ENCODE measurements at places on chromosomes 6 and 20.
A peak's percentile ranks its signal among the peaks of the same experiment; 100 is the strongest.

- no peak for DNase-seq
Observed at GRCh38 chr6:150129616-150130505, 13.0 kb upstream of the PPP1R14C start.

DNA sequence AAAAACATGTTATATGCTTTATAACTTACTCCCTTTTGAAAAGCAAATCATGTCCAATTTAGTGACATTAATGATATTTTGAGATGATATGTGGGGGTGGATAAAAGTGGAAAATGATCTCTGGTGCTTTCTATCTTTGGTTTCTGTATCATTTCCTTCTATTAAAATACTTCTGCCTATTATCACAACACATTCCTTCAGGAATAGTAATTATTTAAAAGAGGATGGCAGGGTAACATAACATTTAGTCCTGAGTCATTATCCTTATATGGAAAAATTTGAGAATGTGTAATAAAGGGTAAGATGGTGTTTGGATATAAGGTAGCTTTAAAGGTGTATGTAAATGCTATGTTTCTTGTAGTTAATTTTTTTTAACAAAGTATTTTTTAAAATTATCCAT, 657.7 kb downstream of the PHF3 start:
- no peak for DNase-seq

DNA sequence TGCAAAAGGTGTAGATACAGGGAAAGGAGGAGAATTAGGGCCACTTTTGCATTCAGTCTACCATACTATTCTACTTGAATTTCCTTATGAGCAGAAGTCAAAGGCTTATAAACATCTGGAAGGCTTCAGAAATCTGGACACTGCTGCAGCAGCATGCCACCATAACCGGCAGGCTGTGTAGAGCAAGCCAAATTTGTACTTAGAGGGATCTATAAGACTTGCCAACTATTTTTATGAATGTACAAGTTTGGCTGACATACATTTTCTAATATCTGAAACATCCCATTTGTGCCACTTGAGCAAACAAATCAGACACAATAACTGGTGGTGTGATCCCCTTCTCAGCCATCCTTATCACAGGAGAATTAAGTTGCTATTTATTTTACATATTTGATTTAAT, 14.0 kb upstream of the PLCB1 start:
- DNase-seq = no peak

DNA sequence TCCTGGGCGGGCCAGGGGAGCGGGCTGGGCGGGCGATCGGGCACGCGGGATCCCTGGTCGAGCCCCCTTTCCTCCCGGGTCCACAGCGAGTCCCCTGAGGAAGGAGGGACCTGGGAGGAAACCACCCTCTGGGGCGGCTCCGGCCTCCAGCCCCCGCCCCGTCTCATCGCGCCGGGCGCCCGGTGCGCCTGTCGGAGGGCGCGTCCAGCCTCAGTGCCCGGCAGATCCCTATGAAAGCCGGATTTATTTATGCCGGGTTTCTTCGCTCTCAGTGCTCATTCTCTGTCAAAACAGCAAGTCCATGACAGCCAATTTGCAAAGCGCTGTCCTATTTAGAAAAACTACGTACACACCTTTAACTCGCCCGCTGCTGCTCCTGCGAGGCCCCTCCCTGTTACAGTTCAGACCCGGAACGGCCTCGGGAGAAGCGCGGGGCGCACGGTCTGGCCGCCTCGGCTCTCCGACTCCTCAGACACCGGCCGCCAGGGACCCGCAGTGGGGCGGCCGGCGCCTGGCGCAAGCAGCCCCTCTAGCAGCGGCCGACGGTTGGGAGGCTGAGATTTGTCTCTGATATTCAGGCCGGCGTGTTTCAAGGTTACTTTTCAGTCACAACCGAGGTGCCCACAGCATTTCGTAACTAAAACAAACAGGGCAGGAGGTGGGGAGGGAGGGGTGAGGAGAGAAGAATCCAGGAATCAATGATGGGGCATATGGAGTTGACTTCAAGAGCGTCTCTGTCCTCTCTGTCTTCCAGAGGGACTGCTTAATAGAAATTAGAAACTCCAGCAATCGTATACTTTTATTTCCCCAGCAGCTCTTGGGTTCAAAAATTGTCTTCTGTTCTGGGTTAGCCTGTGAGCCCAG, 782 bp upstream of the FOXA2 start:
- no peak for DNase-seq

DNA sequence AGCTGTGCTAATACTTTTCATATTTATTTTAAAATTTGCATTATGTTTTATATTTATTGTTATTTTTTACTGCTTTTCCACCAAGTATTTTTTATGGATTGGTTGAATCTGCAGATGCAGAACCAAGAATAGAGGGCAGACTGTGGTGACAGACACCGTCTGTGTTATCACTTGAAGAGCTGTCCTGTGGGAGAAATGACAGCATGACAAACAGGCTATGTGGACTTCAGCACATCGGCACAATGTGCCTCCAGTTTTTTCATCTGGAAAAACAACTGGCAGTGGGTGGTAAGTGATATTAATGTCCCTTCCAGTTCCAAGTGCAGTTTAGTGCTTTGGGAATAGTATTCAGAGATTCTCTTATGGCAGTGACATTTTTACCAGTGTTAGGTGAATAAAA, 492.9 kb downstream of the PRKN start:
- DNase-seq = no peak

DNA sequence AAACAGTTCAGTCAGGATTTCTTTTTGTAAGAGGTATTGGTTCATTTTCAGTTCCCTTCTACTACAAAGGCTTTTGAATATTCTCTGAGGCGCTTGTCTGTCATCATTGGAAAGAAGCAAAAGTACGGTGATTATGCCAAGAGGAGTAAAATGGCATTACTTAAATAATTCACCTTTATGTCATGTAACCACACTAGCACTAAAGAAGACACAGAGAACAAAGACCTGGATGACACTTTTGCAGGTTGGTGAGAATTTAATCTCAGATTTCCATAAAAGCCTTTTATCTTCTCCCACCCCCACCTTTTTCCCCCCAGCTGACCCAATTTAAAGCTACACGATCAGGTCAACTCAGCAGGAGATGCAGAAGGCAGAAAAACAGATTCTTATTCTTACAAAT, 451.8 kb downstream of the HACE1 start:
- DNase-seq = no peak

DNA sequence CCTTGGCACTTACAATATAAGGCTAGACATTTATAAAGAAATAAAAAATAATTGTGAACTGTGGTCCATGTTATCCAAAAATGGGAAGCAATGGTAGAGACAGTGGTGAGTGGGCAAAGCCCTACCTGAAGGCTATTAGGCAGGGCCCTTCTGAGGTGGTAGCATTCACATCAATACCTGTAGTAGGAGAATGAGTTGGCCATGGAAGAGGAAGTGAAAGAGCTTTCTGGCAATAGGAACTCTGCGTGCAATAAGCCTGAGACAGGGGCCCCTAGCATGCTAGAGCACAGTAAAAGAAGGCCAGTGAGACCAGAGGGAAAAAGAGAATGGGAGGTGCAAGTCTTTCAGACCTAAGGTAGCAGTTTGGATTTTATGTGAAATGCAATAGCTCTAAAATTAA, 754.5 kb downstream of the PTPRT start:
- DNase-seq = no peak

- DNase-seq = no peak
Observed at GRCh38 chr20:9551808-9552550, 37.6 kb downstream of the LAMP5 start.

DNA sequence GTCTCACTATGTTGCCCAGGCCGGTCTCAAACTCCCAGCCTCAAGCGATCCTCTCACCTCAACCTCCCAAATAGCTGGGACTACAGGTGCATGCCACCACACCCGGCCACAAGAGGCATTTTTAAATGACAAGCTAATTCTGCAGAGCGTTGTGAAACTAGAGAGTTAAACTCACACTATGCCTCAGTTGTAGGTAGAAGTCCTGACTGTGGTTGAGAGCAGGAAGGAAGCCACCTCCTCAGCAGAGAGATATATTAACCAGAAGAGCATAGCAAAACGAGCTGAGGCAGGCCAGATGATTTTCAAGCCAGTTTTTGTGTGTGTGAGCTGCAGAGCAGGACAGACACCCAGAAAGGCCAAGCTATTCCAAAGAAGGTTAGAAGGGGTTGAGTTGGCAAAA, 150.3 kb downstream of the MBOAT1 start:
- no peak for DNase-seq

DNA sequence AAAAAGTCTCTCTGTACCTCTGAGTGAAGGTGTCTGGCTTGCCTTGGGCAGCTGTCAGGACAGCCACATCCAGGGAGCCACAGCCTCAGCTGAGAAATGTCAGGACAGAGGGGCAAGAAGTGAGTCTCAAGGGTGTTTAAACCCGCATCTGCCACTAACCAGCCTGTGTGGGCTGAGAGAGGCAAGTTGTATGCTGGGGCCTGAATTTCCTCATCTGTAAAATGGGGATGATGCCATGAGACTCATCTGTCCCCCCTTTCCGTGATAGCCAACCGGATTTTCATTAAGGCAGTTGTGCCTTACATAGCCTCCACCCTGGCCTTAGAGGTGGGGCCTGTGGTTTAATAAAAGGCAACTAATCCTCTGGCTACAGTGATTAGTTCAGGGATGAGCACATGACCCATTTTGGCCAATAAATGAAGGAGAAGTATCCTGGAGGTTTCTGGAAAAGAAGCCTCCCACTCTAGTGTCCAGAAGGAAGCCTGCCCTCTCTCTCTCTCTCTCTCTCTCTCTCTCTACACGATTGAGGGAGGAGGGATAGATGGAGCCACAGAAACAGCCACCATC, 79.3 kb downstream of the BMP7 start:
- no peak for DNase-seq

- no peak for DNase-seq
Observed at GRCh38 chr6:37528541-37528940, 28.8 kb upstream of the CCDC167 start.

DNA sequence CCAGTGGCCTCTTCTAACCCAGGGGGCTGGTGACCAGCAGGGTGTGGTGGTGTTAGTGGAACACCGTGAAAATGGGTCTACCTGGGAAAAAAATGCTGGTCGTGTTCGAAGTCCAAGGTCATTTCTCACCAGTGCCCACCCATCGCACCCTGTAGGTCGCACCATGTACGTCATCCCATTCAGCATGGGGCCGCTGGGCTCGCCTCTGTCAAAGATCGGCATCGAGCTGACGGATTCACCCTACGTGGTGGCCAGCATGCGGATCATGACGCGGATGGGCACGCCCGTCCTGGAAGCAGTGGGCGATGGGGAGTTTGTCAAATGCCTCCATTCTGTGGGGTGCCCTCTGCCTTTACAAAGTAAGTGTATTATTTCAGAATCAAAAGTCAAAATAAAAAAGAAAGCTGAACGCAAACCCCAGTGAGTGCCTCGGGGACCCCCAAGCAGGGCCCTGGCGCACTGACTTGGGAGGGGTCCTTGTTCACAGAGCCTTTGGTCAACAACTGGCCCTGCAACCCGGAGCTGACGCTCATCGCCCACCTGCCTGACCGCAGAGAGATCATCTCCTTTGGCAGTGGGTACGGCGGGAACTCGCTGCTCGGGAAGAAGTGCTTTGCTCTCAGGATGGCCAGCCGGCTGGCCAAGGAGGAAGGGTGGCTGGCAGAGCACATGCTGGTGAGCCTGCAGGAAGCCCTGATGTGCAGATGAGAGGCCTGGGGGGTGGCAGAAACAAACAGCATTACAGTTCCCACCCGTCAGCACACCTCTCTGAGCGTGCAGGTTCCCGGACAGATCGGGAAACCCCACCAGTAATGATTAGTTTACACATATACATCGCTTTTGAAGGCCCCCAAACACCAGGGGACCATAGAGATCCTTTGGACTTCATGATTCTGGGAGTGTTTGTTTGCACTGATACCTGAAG, 1.9 kb downstream of the PCK1 start:
- DNase-seq = no peak

DNA sequence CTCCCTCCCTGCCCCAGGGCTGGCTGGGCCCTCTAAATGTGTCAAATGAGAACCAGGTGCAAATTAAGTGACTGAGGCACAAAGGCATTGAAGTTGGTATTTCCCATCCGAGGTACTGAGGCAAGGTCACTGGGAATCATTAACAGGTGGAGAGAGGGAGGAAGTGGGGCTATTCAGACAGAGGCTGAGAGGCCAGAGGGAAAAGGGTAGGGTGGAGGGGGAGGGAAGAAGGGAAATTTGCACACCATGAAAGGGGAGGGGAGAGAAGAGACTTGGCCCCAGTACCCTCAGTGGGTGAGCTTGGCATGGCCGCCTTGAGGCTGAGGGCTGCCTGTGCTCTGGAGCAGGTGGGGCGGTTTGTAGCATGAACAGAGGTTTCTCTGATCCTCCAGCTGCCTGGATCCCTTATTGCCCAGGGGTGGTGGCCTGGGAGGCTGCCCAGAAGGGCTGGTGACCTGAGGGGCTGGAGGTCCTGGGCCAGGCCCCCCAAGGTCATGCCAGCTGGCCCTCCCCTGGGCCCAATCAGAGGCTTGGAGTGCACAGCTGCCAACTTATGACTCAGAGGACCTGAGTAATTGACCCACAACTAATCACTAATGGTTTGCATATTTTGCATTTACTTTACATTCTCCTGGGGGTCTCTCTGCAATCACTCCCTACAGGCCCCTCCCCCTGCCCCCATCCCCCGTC, 40.3 kb upstream of the ZFAND3 start:
- DNase-seq = no peak

DNA sequence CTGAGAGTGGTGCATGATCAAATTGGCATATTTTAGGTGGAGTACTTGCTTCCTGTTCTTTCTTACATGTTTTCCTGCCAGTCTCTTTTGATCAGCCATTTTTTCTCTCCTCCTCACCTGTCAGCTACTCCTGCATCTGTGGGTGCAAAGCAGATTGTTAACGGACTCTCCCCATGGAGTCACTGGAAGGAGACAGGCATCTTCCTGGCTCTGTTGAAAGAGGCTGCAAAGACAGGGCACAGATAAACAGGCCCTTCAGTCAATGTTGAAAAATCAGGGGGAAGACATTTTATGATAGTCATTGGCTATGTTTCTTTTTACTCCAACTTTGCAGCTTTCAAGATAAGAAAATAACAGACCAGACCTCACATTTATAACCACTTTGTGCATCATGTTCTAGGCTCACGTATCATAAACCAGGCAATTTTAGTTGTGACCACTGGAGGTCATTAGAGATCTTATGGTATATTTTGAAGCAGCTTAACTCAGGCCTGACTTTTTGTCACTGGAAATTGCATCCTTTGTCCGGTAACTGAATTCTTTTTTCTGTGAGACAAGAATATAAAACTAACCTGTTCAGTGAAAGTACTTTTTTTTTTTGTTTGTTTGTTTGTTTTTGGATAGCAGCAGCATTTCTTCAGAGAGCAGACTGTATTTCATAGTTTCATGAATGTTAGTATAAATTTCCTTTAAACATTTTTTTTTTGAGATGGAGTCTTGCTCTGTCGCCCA, 20.1 kb downstream of the ECT2L start:
- peak; percentile 36 for DNase-seq

- DNase-seq = no peak
Observed at GRCh38 chr6:93919365-93919764, 500.0 kb upstream of the EPHA7 start.

DNA sequence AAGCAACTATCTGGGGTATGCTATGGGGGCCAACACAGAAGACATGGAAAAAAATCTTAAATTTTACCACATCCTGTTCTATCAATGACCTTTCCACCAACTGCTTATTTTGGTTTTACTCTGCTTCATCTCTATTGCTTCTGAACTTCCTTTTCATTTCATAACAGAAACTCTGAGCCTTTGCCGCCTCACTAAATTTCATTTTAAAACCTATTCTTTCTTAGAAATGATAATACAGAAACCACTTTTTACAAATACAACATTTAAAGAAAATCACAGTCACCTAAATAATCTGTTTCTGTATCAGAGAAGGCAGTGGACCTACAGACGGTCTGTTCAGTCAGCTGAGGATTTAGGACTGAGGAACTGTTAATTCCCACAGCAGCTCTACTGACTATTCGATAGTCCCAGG, 117.5 kb downstream of the KCNQ5 start:
- DNase-seq = no peak

- no peak for DNase-seq
Observed at GRCh38 chr20:58330687-58331086, 21.2 kb downstream of the RAB22A start.

Data from Panc1 (cell line).